ENCODE measurements at places on chromosomes 3 and 15.
A peak's percentile ranks its signal among the peaks of the same experiment; 100 is the strongest.

GRCh38 chr3:9947025-9947995, 4.9 kb downstream of the PRRT3 start:
- DNase-seq: peak; percentile 63

GRCh38 chr3:62995119-62995518, 119.9 kb upstream of the CADPS start:
- DNase-seq: no peak

DNA sequence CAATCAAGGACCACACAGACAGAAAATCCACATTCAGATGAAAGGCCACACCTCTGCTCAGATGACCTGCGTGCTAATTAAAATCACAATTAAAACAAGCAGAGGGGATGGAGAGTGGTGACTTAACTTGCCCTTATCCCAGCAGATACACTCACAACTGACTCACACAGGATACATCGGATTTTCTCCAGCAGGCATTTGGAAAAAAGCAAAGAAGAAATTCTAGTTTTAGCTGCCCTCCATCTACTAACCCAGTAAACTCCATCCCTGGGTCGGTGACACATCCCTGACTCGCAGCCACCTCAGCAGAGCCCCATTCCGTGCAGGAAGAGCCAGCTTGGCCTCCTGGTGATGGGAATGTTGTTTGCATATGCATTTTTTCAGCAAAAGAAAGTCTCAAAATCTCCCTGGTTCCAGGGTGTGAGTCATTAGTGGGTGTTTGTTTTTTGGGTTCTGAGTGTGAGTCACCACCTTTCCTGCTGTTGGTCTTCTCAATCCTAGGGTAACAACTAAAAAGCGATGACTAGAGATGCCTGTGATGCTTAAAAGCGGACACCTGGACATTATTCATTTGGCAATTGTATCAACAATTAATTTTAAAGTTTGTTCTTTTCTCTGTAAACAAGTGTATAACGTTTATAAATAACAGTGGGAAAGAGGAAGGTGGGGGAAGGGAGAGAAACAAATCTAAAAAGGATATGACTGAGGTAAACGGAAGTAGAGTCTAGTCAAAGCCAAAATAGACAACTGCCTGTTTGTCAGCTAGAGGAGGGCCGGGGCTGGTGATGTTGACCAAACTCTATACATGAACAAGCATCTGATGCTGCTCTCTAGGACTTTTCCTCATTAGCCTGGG, 49.8 kb upstream of the SLC4A7 start:
- DNase-seq: peak; percentile 93

DNA sequence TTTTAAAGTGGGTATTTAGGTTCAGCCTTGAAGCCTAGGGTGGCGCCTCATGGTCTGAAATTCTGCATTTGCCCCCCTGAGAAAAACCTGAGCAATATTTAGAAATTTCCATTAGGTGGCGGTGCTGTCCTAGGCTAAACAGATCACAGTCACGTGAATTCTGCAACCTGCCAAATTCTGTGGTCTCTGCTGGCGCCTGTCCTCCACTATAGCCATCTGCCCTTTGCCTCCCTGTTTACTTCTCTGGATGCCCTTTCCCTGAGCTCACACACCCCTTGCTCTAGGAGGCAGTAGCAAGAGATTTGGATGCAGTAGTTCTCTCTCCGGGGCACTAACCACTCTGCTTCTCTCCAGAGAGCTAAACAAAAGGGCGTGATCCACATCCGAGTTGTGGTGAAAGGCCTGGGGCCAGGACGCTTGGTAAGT, 9.1 kb downstream of the MRPS11 start:
- peak; percentile 44 for DNase-seq

DNA sequence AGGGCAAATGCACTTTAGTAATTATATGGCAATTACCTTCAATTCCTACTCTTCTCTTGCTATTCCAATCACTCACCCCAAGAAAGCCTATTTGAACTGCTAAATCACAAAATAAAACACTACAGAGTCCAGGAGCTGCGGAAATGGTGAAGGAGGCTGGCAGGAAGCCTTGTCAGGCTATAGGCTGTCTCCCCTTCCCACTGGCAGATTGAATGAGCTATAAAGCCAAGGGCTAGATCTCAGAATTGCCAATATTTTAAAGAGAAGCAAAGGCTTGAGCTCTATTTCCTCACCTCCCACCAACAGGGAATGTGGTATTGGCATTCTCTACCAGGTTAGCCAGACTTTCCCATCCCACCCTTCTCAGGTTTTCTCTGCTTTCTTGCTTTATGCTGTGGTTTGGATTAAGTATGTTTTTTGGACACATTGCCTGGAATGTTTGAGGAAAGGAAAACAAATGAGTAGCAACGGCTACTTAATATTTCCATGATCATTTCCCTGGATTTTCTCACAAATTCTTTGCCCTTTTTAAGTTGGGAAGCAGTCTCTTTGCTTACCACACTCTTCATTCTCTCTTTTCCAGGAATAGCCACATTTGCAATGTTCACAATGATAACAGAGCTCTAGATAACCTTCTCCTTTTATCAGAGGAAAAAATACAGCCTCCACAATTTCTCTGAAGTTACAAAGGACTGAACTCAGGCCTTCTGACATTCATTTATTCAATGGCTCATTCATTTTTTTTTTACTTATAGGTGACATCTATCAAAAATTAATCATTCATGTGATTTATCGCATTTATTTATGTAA, 1125.4 kb downstream of the ROBO1 start:
- DNase-seq: no peak

- DNase-seq: no peak
Measured at GRCh38 chr15:57503051-57503702, 88.5 kb upstream of the MYZAP start.

DNA sequence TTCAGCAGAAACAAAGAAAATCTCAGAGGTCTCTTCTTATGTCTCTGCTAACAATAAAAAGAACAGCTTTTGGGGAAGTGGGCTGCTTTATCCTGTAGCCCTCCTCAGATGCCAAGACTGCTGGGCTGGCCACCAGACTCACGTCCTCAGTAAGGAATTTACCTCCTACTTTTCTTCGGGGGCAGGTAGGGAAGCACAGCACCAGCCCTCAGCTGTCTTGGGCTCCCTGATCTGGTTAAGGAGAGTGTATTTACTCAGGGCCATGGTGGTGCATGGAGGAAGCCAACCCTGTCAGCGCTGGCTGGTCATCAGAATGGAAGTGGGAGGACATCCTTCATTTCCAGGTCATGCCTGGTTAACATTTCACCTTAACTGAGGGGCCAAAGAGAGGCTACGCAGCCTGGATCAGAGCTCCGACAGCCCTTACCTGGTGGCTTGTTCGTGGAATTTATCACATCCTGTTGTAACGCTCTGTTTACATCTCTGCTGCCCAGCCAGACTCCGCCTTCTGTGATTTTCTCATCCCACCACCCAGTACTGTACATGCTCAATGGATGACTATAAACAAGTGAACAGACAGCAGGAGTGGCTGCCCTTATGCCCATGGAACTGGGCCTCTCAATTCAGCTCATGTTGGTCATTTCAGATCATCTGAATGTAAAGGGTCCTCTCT, 108.3 kb downstream of the IGF2BP2 start:
- peak; percentile 70 for DNase-seq

- no peak for DNase-seq
Measured at GRCh38 chr15:101019366-101019896, 100.3 kb downstream of the LRRK1 start.

GRCh38 chr15:65369651-65370050, 8.2 kb downstream of the IGDCC3 start:
- no peak for DNase-seq

DNA sequence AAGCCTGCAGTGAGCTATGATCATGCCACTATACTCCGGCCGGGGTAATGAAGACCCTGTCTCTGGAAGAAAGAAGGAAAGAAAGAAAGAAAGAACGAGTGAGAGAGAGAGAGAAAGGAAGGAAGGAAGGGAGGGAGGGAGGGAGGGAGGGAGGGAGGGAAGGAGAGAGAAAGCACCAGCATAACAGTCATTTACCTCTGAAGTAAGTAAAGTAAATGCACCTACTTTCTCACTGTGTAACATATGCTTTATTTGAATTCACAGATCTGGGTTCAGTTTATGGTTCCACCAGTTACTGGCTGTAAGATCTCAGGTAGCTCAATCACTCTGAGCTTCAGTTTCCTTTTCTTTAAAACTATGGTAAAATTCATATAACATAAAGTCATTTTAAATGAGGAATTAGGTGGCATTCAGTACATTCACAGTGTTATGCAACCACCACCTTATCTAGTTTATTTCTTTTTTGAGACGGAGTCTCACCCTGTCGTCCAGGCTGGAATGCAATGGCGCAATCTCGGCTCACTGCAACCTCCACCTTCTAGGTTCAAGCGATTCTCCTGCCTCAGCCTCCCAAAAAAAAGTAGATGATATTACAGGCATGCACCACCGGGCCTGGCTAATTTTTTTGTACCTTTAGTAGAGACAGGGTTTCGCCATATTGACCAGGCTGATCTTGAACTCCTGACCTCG, 16.1 kb upstream of the RAD54L2 start:
- no peak for DNase-seq

- DNase-seq: peak; percentile 75
Measured at GRCh38 chr3:115245899-115246298, 98.8 kb upstream of the ZBTB20 start.

- DNase-seq: no peak
Measured at GRCh38 chr3:15703346-15703745, 94.4 kb downstream of the ANKRD28 start.

DNA sequence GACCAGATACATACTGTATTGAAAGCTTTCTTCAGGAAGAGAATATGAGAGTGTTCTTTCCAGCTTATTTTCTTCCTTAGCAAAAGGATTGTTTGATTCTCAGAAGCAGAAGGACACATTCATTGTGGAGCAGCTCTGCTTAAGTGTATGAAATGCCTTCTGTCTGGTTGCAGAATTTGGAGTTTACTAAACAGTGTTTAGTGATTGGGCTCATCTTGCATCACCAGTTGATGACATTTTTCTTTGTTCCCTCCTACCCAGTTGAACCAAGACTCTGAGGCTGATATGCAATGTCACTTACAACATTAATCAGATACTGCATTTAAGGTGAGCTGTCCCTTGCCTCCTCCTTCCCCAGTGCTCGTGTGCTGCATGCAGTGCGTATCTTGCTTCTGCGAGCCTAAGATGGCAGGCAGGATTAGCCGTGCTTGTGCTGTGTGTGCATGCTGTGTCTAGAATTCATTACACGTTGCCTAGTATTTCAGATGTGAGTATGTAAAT, 18.4 kb downstream of the ZBTB38 start:
- DNase-seq: no peak

- peak; percentile 49 for DNase-seq
Measured at GRCh38 chr3:76561494-76562236, 478.2 kb upstream of the ROBO2 start.

- DNase-seq: peak; percentile 63
Measured at GRCh38 chr15:34206011-34206410, 3.9 kb downstream of the KATNBL1 start.

DNA sequence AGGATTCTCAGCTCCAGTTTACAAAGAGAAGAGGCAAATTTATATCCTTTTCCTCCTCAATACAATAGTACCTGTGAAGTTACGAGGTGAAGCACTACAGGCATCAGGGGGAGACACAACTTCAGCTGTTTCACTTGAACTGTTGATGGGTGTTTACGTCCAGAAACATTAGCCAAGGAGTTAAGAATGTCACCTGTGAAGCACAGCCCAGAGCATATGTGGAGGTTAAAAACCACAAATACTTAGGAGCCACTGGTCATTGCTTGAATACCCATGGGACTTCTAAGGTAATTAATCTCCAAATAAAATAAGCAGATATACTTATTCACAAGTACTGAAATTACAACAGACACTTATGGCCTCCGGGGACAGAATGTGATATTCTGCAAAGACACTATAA, 246.5 kb downstream of the ULK4 start:
- DNase-seq: no peak

DNA sequence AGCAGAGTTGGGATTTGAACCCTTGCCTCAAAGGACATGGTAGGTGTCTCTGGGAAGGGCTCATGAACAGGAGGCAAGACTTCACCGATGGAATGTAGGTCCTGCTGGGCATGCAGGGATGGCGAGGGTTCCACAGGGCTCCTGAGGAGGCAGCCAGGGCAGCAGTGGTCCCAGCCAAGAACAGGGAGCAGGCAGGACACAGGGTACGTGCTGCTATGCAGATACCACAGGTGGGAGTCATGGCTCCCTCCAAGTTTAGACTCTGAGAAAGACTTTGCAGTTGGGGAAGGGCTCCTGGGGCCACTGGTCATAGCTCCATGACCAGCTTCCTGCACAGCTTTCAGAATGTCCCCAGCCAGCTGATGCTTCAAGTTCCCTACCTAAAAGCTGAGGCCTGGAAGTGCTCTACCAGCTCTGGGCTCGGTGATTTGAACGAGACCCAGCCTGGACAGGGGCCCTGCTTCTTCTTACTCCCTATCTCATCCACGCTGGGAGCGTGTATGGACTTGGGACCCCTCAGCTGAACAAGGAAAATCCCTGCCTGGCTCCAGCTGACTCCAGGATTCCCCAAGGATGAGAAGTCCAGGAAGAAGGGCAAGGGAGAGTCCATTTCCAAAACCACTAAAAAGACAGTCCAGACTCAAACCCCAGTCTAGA, 747 bp downstream of the MYL3 start:
- DNase-seq: no peak
